ENCODE measurements at places on chromosomes 2 and 18.

DNA sequence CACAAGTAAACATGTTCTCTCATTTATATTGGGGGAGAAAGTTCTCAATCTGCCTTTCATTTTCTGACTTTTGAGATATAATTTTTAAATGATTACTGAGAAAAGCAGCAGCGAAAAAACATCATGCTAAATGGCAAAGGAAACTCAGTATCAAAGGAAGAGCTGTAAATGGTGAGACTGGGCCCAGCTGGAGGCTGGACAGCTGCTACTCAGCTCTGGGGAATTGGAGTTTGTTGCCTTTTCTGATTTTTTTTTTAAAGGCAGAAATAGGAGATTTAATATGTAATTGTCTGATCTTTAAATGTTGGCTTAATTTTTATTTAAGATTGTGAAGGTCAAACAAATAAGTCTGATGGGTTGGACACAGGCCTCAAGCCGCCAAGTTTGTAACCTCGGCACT, 137.1 kb upstream of the TACR1 start:
- DNase-seq: no peak

- DNase-seq: no peak
These were observed 19.3 kb downstream of the STK25 start for GRCh38 chr2:241489088-241489487.

GRCh38 chr2:205605638-205606304, 76.5 kb upstream of the NRP2 start:
- DNase-seq: no peak

DNA sequence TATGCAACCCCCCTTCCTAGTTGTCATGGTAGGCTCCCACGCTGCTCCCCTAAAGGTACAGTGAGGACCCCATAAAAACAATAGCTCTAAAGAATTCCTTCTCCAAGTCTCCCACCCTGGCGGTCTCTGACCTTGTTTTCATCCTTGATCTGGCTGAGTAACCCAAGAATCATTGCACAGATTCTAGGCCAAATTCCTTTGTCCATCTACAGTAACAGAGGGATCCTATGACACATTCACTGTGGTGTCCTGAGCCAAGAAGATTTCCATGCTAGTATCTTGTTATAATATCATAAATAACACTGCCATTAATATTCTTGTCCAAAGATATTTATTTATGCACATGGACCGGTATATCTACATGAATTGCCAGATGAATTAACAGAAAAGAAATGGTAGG, 240.2 kb downstream of the CYP26B1 start:
- peak; percentile 69 for DNase-seq

DNA sequence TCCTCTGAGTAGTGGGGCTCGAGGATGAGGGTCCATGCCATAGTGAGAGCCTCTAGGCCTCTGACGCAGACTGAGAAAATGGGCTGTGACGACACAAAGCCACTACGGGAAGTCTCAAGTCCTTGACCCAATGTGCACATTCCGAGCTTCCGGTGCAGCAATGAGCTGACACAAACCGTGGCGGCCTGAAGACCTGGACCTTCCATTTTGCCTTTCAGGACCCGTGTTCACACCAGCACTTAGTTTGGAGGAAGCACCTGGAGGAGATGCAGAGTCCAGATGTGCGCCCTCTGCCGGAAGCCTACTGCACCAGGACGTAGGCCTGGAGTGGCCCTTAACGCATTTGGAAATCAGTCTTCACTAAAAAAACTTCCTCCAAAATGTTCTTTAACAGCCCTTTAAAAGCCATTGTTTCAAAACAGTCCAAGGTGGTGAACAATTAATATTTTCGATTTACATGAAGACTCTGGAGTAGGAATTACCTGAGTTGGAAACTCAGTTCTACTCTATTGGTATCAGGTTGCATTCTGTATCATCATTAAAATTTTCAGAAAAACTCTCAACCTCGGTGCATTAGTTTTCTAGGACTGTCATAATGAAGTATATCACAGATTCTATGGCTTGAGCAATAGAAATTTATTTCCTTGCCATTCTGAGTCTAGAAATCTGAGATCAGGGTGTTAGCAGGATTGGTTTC, 33.9 kb downstream of the BMP10 start:
- DNase-seq: peak; percentile 14

DNA sequence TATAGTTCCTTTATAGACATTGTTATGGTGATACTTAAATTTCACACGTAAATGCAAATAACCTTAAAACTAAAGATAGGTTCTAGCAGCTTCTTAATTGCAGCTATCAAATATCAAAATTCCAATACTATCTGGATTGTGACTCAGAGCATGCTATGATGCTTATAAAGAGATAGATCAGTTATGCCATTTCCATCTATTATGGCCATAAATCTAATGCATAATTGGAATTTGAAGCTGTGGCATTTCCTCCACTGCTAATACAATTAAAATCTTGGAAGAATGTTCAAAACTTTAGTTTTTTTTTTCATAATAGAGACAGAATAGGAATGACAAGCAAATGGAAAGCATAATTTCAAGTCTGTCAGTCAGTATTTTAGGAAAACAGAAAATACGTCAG, 220.8 kb upstream of the GALNT5 start:
- no peak for DNase-seq

DNA sequence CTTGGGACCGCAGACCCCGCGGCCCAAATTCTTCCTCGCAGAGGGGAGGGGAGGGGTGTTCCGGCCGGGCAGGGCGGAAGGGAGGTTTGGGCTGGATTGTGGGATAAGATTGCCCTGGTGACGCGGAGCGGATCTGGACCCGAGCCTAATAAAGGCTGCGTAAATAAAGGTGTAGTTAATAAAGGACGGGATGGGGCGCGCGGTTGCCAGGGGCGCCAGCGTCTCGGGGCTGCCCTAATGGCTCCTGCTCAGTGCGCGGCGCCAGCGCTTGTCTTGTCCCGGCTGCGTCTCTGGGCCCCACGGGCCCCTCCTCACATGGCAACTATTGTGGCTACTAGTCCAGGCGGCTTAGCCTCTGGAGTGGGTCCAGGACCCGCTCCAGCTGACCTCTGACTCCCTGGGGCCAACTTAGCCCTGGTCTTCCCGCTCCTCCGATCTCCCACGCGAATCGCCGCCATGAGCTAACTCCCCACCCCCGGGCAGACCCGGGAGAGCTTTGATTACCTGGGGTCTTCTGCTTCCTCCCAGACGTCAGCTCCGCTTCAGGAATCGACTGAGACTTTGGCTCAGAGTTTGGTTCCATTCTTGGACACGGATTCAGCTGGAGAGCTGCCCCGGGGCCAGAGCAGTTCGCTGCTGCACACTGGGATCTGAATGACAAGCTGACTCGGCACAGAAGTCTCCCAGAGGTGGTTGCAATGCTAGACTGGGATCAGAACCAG, 36.5 kb downstream of the SLC25A52 start:
- peak; percentile 39 for DNase-seq

DNA sequence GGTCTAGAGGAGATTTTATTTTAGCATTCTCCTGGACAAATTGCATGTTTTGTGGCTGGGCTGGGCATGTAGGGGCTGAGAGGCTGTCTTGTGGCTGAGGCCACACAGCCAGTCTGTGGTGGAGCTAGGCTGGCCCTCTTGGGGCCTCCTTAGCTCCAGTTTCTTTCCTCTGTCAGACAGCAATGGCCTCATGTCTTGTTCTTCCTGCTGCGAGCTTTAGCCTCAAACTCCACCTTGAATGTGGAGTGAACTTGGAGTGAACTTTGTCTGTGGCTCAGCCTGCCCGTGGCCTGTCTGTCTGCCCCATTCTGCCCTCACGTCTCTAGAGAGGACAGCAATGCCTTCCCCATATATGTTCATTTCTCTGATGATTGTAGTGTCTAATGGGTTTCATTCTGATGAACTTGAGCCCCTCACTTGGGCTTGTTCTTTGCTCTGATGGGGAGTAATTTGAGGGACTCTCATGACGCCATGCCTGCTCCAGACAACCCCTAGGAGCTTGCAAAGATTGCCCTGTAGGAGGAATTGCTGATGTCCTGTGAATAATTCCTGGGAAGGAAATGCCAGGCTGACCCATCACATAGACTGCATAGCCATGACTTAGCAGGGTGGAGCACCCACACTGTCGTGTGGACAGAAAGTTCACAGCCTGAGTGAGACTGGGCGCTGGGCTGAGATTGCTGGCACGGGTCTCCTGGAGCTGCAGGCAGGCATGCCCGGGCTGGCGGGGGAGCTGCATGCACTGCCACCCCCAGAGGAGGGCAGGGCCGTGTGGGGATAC, 42.6 kb downstream of the ASAP2 start:
- peak; percentile 94 for DNase-seq

All from GM23248 (cell line).